Memory B cell (primary cell): ENCODE measurements at places on chromosomes 6 and 20.

DNA sequence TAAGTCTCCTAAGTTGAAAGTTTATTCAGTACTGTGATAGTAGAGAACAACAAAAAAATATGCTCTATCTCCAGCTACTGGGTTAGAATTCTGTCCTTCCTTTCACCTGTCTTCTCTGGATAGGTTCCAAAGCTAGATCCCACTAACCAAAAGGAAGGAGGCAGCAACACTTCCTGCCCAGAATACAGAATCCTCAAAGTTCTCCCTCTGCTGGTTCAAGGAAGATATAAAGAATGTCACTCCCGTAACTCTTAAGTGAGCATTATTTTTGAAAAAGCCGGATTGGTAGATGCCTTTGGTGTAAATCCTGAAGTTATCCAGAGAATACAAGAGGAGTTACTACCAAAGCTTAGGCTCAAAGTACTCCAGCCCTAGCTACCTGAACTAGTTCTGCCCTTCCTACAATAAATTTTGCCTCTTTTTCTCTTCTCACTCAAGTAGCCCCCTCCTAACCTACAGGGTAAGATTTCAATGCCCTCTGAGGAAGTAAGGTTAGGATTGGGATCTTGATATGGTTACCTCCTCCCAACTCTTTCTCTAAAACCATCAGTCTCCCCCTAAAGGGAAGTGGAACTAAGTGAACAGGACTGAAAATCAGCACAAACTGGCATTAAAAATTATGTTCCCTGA is 26.0 kb upstream of the CRIP3 start:
- DNase-seq = no peak

DNA sequence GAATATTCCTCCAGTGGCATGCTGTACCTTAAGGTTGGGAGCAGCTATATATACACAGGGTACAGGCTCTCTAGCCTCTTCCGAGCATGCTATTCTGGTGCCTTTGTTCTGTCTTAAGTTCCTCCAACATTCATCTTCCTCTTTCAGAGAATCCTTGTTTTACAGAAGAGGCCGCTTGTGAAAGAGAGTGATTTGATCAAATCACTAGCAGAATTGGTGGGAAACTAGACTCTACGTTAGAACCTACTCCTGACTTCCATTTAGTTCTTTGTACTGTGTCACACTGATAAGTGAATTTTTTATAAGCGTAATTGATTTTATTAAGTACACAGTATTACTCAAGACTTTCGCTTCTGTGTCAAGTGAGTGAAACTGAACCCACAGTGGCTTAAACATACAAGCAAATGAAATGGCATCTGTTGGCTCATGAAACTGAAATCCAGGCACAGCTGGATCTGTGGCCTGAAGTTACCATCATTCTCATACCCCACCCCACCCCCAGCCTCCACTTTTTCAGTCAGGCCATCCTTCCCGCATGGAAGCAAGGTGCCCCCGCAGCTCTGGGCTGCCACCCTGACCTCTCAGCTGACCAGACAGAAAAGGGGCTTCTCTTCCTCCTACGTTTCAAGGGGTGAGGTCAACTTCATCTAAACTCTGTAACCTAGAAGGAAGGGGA is 102.3 kb downstream of the RPP40 start:
- no peak for DNase-seq

DNA sequence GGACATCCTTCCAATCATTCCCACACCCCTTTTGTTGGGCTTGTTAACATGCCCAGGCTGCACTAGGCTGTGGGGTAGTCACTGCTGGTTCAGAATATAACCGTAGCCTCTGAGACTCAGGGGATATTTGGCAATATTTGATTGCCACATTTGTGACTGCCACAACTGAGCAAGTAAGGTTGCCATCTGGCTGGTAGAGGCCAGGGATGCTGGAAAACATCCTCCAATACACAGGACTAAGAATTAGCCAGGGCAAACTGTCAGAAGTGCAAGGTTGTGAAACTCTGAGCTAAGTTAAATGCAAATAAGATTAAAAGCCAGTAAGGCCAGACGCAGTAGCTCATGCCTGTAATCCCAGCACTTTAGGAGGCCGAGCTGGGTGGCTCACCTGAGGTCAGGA is 112.0 kb downstream of the ZMYND8 start:
- DNase-seq = no peak

GRCh38 chr20:57908704-57909630 is 199.2 kb upstream of the PMEPA1 start:
- no peak for DNase-seq

DNA sequence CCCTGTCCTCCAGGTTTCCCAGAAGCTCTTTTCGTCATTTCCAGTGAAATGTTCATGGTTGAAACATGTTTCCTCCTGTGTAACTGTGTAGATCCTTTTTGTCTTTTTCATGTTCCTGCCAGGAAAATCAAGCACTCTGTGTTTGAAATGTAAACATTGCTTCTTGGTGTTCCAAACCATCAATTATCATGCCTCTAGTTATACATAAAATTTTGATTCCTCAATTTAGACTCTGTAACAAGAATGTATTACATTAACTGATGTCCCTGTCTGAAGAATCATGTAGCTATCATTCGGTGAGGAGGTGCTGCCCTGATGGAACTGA is 546.3 kb upstream of the CITED2 start:
- no peak for DNase-seq

GRCh38 chr20:8357703-8358102 is 225.6 kb downstream of the PLCB1 start:
- no peak for DNase-seq

- DNase-seq = no peak
Measured at GRCh38 chr20:2814587-2815051, at the start of gene C20orf141. Gene C20orf141 (plus strand): TSS chr20:2814987. CDS start chr20:2815185, 198 bp downstream.
